EH (cell line): ENCODE measurements at places on chromosomes 1 and 21.
A peak's percentile ranks its signal among the peaks of the same experiment; 100 is the strongest.

DNA sequence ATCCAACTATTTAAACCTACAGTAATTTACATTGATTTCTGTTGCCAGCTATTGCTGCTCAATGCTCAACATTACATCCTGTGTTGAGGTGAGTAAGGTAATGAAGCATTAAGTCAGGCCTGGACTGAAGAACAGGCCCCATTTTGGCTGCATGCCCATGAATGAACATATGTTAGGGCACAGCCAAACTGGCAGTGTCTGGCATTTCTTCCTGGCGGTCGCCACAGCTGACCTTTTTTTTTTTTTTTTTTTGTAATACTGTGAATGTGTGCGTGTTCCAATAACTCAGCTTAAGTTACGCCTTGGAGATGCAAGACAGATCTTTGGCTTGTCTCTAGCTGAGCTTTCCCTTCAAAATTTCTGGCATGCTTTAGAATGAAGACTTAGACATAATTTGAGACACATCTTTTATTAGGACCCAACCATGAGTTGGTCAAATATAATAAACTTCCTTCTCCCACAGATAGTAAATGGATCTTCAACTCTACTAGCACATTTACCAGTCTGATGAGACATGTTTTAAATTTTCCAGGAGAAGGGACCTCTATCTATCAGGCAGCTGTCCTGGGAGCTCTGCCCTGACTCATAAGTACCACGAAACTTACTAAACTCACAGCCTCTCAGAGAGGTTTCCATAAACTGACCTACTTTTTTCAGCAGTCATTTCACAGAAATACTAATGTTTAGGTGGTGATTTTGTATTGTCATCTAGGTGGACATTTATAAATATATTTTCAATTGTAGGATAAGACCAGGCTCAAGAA, 341.1 kb upstream of the RUNX1 start:
- peak; percentile 68 for DNase-seq

DNA sequence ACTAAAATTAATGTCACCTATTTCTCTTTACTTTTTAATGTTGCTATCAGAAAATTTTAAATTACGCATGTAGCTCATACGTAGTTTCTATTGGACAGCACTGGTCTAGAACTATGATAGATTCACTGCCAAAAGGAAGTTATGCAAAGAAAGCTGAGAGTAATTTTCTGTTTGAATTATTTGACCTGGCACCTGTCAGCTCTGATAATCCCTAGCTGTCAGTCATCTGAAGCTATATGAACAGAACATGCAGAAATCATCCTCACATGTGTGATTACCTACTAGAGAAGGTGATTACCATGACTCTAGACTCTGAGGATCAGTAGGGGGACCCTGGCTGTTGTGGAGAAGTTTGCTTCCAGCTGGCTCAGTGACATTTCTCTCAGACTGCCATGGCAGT, 40.8 kb downstream of the F5 start:
- no peak for DNase-seq

DNA sequence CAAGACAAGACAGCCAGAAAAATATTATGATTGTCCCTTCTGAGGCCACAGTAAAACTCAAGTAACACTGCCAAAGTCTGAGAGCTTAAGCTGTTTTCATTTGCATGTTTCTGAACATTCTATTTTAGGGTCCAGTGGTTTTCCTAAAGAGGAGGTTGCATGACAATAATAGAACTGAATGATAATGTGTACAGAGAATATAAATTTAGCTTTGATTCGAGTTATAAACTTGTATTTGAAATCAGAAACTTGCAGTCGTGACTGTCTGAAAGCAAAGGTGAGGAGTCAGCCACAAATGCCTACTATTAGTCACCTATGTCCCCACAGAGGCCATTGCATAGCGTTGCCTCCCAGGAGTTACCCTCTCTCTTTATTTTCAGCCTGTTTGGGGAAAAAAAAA, 363.1 kb upstream of the ADGRL2 start:
- DNase-seq: no peak

- peak; percentile 73 for DNase-seq
These were observed 119.7 kb downstream of the HHAT start for GRCh38 chr1:210448297-210448892.

GRCh38 chr1:46400421-46400820, 6.3 kb downstream of the FAAH start:
- no peak for DNase-seq

GRCh38 chr1:162498496-162498810, 835 bp downstream of the UHMK1 start:
- DNase-seq: no peak

GRCh38 chr21:36188937-36189336, 32.3 kb downstream of the DOP1B start:
- DNase-seq: no peak
